Brain (organoid and tissue), 16 donors: ENCODE measurements at places on chromosomes 4 and X. TPM values are rescaled to one million over a fixed set of nuclear protein-coding genes. Genes with fewer than 3 reads are reported as not detected.

GRCh38 chrX:7252013-7252610 lies 104.2 kb upstream of the PUDP start:
- no peak for DNase-seq

DNA sequence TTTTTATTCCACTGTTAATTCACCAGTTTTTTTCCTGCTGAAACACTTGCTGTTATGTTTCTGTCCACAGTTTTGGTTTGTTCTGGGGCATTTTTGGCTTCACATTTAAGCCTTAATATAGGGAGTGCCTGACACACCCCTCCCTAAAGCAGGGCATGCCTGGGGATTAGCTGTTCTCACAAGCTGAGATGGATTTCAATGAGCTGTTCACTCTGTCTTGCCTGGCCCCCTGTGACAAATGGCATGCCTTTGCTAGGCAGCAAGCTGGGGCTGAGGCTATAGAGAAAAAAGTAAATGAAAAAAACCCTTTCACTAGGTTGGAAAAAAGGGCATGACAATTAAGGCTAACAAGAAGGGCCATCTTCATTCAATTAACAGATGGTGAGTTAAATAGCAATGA lies 22.4 kb downstream of the LPAR4 start:
- peak; percentile 22 for DNase-seq

GRCh38 chr4:661881-662761 lies 12.0 kb downstream of the ATP5ME start:
- DNase-seq, result no peak

GRCh38 chr4:28621591-28621990 lies 1761.0 kb downstream of the STIM2 start:
- no peak for DNase-seq

DNA sequence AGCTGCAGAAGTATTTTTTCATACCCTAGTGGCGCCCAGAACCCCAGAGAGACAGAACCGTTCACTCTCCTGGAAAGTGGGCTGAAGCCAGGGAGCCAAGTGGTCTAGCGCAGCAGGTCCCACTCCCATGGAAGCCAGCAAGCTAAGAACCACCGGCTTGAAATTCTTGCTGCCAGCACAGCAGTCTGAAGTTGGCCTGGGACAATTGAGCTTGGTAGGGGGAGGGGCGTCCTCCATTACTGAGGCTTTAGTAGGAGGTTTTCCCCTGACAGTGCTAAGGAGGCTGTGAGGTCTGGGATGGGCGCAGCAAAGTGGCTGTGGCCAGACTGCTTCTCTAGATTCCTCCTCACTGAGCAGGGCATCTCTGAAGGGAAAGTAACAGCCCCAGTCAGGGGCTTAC lies 84.5 kb upstream of the ATXN3L start:
- no peak for DNase-seq

- no peak for DNase-seq
Measured at GRCh38 chrX:119942173-119942819, 1.3 kb downstream of the NKAP start.

GRCh38 chr4:148101235-148101634 lies 341.0 kb downstream of the NR3C2 start:
- no peak for DNase-seq

GRCh38 chrX:111507933-111508332 lies 3.5 kb upstream of the SERTM2 start:
- no peak for DNase-seq

DNA sequence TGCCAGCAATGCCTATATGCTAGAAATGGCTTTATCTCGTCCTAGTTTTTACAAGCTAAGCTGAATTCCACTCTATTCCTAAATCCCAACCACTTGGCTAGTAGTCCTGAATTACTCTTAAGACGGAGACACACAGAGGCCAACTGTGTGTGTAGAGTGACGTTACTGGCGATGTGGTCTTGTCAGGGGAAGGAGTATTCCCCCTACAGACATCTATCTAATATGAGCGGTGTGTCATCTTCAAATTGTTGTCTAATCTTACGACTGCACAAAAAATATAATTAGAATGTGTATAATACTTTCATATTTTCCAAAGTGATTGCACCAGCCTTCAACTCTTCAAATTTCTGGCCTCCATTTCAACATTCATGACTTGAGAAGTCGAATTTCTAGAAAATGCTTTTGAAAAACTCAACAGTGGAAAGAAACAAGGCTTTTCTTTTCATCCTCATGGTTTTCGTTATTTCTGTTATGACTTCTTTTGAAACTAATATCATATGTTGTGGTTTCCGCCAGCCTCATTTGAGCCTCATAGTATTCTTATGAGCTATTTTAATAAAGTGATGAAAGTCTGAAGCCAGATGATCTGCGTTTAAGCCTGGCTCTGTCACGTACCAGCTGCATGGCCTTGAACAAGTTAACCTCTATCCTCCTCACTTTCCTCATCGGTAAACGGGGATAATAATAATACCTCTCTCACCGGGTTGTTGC lies 132.3 kb downstream of the SOWAHB start:
- DNase-seq, result no peak

GRCh38 chrX:13387666-13388494 lies 68.0 kb upstream of the ATXN3L start:
- DNase-seq, result no peak

DNA sequence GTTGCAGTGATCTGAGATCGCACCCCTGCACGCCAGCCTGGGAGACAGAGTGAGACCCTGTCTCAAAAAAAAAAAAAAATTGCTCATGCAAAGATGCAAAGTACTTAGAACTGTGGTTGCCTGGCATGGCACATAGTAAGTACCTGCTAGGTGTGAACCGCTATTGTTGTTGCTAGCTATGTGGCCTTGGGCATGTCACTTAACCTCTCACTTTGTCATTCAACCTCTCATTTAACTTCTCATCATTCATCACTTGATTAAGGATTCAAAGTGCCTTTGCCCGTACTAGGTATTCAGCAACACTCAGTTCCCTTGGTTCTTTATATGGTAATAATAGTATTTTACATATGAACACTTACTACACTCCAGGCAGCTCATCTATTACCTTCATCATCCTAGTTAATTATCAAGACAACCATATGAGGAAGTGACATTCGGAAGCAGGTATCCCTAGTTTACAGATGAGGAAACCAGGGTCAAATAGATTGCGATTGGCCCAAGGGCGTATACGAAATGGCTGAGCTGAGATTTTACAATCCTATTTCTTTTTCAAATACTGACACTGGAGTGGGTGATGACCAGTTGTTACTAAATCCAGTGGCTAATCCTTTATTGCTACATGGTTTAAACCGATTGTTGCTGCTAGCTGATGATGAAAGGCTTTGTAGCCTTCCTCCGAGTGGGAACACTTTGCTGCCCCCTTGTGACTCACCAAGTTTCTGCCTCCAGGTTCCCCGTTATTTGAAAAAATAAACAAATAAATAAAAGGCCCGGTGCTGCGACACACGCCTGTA lies 28.8 kb upstream of the SOWAHD start:
- DNase-seq, result peak; percentile 40

DNA sequence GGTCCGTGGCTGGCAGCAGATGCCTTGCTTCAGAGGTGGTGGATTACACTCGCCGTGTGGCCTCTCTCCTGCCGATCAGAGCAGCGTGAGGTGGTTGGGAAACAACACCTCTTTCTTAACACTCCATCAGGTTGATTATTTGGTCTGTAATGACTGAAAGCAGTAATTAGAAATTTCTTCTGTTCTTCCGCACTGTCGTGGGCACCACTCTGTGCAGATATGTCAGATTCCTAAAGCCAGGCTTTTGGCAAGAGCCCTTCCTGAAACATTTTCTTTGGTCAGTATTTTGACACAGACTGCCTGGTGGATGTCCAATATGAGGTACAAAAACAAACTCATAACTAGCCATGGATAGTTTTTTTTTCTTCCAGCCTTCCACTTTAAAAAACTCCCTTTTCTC lies 100.9 kb downstream of the FNIP2 start:
- no peak for DNase-seq

- DNase-seq, result no peak
Measured at GRCh38 chrX:121307449-121307848, 260.0 kb downstream of the GLUD2 start.

GRCh38 chr4:147090486-147090885 lies 144.8 kb upstream of the TTC29 start:
- no peak for DNase-seq

- no peak for DNase-seq
Measured at GRCh38 chr4:95220205-95221175, 328.3 kb downstream of the UNC5C start.

DNA sequence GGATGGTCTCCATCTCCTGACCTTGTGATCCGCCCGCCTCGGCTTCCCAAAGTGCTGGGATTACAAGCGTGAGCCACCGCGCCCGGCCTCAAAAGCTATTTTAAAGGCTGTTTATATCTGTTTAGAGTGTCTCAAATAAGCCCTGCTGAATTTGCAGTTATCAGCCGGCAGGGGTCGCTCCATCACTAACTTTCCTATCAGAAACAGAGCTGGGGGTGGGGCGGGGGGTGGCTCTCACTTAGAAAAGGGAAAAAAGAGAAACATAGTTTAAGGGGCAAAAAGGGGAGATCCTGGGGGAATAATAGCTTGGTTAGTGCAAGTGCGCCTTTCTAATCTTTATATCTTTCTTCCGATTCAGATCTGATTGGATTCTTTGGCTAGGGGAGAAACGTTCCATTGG lies 450.7 kb downstream of the UBE2NL start:
- no peak for DNase-seq

GRCh38 chr4:63020661-63021060 lies 1388.6 kb downstream of the TECRL start:
- no peak for DNase-seq

GRCh38 chr4:129176864-129177263 lies 80.9 kb downstream of the C4orf33 start:
- DNase-seq, result no peak

RBM10 gene
- 61.6 TPM for polyA plus RNA-seq

HPGDS gene
- 2.6 TPM for polyA plus RNA-seq

CFAP47 gene
- not detected for polyA plus RNA-seq

NDST3 gene
- polyA plus RNA-seq, result 0.17 TPM

AP1S2 gene
- polyA plus RNA-seq, result 28.9 TPM

NXF2 gene
- polyA plus RNA-seq, result 1.0 TPM
